ENCODE measurements at places on chromosomes 7 and 10.
A peak's percentile ranks its signal among the peaks of the same experiment; 100 is the strongest.

DNA sequence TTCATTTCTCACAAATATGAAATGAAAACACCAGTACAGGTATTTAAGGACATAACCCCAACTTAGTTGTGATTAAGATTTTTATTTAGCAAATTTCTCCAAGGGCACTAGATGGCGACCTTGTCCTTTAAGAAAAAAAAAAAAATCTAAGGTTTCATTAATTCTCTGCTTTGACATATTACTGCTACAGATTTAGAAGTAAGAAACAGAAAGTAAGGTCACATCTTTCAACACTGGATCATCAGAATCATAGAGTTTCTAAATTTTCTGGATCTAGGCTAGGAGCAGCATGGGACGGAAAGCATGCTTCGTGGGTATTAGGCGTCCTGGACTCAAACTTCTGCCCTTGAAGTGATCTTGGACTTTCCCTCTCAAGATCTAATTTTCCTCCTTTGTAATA, 85.5 kb upstream of the PRKG1 start:
- no peak for DNase-seq

GRCh38 chr10:129494740-129495139, 27.7 kb downstream of the MGMT start:
- no peak for DNase-seq

DNA sequence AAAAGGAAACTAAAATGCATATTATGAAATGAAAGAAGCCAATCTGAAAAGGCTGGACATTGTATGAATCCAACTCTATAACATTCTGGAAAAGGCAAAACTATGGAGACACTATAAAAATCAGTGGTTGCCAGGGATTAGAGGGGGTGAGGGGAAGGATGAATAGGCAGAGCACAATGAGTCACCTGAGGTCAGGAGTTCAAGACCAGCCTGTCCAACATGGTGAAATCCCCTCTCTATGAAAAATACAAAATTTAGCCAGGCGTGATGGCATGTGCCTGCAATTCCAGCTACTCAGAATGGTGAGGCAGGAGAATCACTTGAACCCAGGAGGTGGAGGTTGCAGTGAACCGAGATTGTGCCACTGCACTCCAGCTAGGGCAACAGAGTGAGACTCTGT, 324.8 kb upstream of the PHYHIPL start:
- DNase-seq, result no peak

- no peak for DNase-seq
Observed at GRCh38 chr7:35477609-35478008, 217.3 kb downstream of the HERPUD2 start.

GRCh38 chr10:11881477-11882417, 58.6 kb downstream of the PROSER2 start:
- DNase-seq, result no peak

GRCh38 chr7:158302274-158303070, 285.2 kb downstream of the PTPRN2 start:
- DNase-seq, result no peak

DNA sequence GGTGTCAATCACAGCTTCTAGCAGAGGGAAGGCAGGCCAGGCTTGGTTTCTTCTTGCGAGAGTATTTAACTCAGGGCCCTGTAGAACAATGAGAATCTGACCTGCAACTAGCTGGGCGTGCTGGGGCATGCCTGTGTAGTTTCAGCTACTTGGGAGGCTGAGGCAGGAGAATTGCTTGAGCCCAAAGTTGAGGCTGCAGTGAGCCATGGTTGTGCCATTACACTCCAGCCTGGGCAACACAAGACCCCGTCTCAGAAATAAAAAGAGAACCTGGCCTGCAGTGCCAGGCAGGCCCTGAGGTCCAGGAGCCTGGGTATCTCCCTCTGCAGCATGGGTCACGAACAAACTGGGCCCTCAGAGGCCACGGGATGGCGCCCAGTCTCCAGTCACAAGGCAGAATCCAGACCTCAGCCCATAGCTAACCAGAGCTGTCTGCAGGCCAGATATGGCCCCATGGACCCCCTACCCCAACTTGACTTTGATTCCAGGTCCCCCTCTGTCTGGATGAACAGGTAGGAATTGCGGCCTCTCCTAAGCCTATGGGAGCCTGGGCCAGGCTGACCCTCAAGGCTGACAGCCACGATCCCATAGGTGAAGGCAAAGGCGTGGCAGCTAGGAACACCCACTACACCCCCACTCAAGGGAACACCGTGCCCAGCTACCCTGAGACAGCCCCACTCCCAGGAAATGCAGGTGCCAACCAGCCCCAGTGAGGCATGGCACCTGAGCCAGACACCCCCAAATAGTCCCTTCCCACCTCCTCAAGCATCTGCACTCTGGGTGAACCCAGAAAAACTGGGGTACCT, 102.7 kb upstream of the TNRC18 start:
- DNase-seq, result peak; percentile 59

- no peak for DNase-seq
Observed at GRCh38 chr7:101015626-101016025, 4.3 kb upstream of the MUC17 start.

All from fibroblast of gingiva (primary cell).